Stimulated activated CD4-positive, alpha-beta T cell treated with anti-CD3 and anti-CD28 coated beads, Interleukin-15, amount 100 ng/mL, for 1 hour (primary cell): ENCODE measurements at places on chromosomes 1 and 21.

GRCh38 chr1:110750562-110750961, 75.8 kb upstream of the KCNA3 start:
- no peak for DNase-seq

GRCh38 chr21:44593598-44594405, 1.5 kb upstream of the KRTAP10-6 start:
- DNase-seq: no peak

DNA sequence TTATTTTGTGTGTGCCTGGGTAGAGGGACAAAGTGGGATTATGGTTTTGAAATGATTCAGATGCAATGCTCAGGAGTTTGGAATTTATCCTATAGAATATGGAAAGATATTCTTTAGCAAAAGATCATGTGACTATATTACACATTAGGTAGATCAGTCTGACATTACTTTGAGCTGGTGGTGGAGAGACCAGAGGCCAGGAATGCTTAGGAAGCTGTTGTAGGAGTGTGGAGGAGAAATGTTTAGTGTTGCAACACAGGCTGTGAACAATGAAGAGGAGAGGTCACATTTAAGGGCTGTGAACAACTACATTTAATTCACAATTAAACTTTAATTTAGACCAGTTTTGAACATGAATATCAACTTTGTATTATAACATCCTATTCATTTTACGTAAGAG, 45.3 kb upstream of the PODN start:
- DNase-seq: no peak

- DNase-seq: no peak
Observed at GRCh38 chr1:27872802-27873551, 633 bp downstream of the THEMIS2 start.

- no peak for DNase-seq
Observed at GRCh38 chr1:206753141-206753540, 17.4 kb upstream of the IL19 start.

DNA sequence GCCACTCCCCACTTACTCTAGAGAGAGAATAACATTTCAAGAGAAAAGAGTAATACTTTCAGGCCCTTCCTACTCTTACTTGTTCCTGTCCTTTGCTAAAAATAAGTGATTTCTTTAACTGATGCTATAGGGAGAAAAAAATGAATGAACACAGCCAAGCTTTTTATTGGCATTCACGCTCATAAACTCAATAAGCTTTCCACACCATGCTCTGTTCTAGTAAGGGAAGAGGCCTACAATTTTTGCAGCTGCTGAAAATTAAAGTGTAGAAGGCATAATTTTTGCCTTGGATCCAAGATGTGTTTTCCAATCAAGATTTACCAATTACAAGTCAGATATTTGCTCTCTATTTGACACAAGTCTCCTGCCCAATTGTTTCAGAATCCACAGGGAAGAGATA, 188.1 kb upstream of the RGS18 start:
- DNase-seq: no peak

GRCh38 chr21:27505516-27505915, 538.6 kb upstream of the ADAMTS5 start:
- no peak for DNase-seq

- no peak for DNase-seq
Observed at GRCh38 chr1:119302011-119302410, 66.6 kb upstream of the HAO2 start.

- DNase-seq: no peak
Observed at GRCh38 chr1:100683448-100684349, 35.8 kb upstream of the VCAM1 start.

GRCh38 chr1:185453496-185454192, 136.6 kb upstream of the IVNS1ABP start:
- no peak for DNase-seq

DNA sequence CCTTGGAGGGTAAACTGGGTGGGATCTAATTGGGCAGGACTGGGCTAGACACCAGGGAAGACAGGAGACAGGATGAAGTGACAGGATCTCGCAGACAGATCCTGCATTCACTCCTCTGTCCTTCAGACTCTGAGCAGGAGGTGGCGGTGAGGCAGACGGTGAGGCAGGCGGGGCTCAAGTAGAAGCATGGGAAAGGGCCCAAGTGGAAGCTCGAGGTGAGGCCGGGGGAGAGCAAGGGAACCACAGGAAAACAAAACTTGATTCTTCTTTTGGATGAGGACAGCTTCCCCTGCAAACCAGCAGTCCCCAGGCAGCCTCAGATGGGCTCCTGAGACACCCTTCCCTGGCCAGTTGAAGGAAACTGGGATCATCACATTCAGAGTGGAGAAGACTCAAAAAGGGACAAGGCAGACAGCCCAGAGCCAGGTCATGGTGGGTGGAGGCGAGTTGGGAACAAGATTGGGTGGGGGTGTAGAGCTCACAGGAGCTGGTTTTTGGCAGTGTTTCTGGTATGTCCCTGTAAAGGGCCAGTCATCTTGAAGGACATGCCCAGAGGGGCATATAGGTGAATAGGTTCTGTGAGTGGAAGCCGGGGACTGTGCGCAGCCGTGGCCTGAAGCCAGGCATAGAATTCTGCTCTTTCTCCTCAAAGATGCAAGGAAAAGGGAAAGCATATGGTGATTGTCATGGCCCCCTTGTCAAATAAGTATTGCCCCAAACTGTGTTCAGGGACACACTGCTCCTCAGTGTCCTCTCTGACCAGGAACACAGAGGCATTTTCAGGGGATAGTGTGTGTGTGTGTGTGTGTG, 18.0 kb downstream of the INKA2 start:
- no peak for DNase-seq

- DNase-seq: no peak
Observed at GRCh38 chr1:161085165-161085564, 4.2 kb downstream of the NECTIN4 start.

- DNase-seq: no peak
Observed at GRCh38 chr1:179052776-179053175, 27.1 kb downstream of the FAM20B start.

DNA sequence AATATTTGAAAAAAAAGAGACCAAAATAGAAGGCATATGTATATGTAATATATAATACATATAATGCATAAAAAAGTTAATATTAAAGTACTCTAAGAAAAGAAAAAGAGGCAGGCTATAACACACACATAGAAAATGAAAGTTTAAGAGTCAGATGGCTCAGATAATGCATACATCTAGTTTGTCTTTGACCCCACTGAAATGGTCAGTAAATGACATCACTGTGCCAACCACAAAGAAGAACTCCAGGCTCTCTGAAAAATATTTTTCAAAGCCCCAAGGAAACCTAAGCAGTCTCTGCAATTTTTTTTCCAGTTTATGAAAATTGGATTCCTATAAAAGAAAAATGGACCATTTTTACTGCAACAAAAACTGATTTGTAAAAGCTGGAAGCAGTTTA, 55.4 kb upstream of the SCYL3 start:
- no peak for DNase-seq

GRCh38 chr1:245327360-245327759, 172.6 kb downstream of the KIF26B start:
- no peak for DNase-seq

- no peak for DNase-seq
Observed at GRCh38 chr1:21955058-21955457, 17.9 kb upstream of the HSPG2 start.

- no peak for DNase-seq
Observed at GRCh38 chr1:41578712-41579335, 94.3 kb upstream of the EDN2 start.

DNA sequence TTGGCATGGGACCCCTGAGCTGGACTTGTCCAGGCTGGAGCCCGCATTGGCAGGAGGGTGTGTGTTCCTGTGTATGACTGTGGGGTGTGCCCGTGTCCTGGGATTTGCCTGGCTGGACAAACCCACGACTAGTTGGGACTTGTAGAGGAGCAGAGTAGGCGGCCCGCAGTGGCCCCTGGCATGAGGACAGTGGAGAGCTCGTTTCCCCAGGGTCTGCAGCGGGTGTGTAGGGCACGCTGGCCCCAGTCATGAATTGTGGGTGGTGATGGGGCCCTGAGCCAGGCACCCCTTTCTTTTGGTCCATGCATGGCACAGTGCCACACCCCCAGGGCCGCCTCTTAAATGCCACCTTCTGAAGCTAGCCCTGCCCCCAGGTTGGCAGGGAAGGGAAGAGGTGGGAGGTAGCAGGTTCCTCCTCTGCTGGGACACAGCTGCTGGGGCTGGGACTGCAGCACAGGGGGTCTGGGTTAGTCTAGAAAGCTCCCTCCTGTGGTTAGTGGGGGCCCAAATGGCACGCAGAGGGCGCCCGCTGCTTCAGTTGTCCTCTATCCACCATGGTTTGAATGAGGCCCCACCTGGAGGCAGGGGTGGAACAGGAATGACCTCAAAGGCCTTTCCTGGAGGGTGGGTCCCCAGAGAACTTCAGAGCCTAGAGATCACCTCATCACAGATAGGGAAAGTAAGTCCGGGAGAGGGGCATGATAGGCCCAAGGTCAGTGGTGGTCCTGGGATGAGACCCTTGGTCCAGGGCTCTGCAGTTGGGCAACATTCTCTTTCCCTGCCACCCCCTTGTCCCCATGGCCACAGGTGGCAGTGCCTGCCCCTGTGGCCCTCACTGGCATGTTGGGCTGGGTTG, 4.1 kb downstream of the CROCC start:
- DNase-seq: no peak

GRCh38 chr1:160858097-160858496, 4.6 kb downstream of the CD244 start:
- no peak for DNase-seq

DNA sequence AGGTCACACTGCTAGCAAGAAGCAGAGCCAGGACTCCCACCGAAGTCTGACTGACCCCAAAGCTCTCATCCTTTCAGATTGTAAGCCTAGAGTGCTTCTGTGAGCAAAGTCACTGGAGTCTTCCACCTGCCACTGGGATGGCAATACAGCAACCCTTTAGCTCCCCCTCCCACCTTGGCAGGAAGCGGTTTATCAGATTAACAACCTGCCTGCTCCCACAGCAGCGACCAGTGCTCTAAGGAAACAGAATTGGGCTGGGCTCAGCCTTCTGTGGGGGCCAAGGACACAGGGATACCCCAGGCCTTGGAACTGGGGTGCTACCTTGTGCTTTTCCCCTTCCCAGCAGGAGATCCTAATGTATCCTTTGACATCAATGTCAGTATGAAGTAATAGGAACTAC, 76.0 kb downstream of the GFI1 start:
- no peak for DNase-seq

DNA sequence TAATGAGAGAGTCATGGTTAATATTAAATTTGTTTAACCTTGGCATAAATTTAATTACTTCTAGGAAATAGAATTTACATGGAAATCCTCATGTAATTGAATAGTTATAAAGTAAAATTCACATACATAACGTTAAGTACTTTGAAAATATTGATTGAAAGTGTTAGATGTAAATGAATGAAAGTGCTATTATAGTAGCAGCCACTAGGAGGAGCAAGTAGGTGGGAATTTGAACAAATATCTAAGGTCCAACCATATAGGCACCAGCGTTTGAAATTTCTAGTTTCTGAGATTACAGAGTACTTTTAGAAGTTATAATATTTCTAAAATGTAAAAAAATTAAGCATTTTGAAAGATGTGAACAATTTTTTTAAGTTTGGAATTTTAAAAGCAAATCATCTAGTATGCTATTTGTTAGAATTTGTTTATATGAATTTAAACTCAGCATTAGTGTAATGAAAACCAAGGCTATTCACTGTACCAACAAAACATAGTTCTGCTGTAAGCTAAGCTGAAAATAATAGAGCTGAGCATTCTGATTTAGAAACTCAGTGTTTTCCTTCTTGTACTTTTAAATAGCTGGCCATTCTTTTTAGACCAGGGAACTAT, 3.3 kb downstream of the B3GALT2 start:
- DNase-seq: no peak

DNA sequence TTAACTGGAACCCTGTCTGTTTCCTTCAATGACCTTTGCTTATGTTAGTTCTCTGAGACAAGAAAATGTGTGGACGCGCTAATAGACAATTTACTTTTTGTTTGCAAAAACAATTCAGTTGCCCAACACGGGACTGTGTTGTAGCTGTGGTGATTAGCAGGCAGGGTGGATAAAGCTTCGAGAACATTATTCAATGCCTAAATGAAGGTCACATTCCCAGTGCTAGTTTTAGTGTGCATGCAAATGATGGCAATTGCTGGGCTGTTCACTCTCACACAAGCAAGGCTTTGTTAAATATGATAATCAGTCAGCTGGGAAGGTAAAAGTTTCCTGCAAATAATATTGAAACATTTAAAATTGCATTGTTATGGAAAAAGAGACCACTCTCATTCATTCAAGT, 188.4 kb downstream of the BACH1 start:
- DNase-seq: no peak

- no peak for DNase-seq
Observed at GRCh38 chr1:186828611-186829454, at the start of gene PLA2G4A. Gene PLA2G4A (plus strand): TSS chr1:186828949. CDS start chr1:186854355, 25,406 bp downstream.

GRCh38 chr21:39666026-39666425, 53.3 kb downstream of the B3GALT5 start:
- DNase-seq: no peak

DNA sequence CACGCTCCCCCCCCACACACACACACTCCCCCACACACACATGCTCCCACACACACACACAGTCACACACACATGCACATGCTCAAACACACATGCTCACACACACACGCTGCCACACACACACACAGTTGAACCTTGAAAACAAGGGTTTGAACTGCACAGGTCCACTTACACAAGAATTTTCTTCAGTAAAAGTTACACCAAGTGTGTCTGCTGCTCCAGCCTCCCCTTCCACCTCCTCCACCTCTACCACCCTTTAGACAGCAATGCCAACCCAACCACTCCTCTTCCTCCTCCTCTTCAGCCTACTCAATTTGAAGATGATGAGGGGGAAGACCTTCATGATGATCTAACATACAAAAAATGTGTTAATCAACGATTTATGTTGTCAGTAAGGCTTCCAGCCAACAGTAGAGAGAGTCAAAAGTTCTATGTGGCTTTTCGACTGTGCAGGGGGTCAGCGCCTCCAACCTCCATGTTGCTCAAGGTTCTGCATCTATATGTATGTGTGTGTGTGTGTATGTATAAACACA, 26.8 kb downstream of the HSF2BP start:
- no peak for DNase-seq
